EL (cell line): ENCODE measurements at places on chromosomes 4 and X.

DNA sequence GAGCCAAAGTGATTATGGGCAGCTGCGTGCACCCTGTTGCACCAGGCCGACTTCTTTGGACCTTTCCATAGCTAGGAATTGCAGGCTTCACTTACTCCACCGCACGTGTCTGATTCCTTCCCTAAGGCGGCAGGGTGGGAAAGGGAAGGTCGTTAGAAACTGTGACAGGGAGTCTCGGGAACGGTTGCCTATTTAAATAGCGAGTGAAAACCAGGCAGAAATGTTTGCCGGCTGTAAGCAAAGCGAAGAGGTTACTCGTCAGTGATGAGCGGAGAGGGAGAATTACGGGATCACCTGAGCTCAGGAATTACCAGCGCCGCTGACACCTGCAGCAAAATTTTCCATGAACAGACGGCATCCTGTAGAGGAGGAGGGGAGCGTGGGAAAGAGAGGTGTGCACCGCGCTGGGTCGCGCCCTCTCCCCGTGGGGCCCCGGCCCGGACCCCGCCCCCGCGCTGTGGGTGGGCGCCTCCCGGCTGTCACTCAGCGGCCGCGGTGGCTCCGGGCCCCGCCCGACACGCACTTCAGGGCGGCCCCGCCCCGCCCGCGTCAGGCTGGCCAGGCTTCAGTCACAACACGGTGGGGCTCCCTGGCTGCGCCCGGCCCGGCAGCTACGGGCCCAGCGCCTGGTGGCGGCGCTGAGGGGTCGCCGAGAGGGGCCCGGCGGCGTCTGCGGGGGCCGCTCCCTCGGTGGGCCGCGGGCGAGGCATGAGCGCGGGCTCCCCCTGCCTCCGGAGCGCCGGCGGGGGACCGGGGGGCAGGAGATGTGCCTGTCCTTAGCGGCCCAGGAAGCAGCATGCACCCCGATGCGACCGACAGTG lies at the start of gene SNX25:
TSS of gene SNX25 (plus strand) at position 568 of the 821 bp plus-strand sequence. CDS start at position 797, 229 bp downstream.
- peak; percentile 80 for DNase-seq

DNA sequence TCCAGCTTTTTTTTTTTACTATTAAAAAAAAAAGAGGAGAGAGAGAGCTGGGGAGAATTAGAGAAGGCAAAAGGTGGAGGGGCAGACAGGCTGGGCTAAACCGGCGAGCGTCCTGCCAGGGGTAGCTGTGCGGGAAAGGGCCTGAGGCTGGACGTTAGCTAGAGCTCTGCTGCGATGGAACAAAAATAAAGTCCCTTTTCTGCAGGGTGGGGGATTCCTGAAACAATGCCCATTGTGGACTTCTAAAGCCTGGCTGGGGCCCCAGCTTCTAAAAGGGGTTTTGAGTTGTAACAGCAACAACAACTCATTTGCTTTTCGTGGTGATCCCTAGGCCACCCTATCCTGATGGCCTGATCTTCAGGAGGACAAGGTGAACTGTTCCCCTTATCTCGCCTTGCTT lies 311.7 kb downstream of the FBXW7 start:
- no peak for DNase-seq

DNA sequence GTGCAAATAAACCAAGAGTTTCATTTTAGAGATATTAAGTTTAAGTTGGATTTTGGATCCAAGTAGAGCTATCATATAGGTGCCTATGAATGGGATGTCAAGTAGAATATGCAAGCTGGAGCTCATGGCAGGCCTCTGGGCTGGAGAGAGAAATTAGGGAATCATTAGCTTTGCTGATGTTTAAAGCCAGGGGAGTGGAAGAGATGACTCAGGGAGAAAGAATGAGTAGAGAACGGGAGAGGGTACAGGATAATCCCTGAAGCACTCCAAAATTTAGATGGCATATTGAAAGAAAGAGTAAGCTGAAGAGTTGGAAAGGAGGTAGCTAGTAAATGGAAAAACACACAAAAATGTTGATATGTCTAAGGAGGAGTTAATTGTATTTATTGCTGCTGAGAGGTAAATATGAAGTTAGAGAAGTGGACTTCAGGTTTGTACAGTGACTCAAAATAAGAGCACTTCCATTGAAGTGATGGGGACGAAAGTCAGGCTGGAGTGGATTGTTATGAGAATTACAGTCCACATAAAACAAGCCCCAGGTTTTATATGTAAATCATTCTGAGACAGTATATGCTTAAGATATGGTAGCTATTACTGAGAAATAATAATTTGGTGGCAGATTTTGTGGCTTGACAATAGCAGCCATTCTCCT lies 72.5 kb upstream of the GRXCR1 start:
- DNase-seq, result no peak

DNA sequence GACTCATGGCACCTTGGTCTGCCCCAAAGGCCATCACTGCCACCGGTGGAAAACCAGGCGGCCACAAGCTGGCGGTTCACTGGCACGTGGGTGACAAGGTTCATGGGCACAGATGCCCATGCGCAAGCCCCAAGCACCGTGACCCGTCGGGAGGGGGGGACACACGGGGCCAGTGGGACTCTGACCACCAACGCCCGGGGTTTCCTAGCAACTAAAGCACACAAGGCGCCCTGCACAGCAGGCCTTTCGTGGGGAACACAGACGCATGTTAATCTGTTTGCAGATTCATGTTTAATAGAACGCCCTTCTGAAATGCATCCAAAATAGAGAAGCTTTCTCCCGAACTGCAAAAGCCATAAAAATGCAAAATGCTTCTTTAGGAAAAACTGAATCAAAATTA lies 43.9 kb downstream of the FAM53A start:
- no peak for DNase-seq

GRCh38 chrX:11609109-11609508 lies 56.6 kb downstream of the ARHGAP6 start:
- DNase-seq, result no peak

- DNase-seq, result no peak
These were observed 386.5 kb downstream of the GPAT3 start for GRCh38 chr4:83922402-83922801.

- DNase-seq, result no peak
These were observed 34.0 kb downstream of the PPP2R3B start for GRCh38 chrX:352582-353314.

- DNase-seq, result peak; percentile 29
These were observed 108.3 kb upstream of the CAMK2D start for GRCh38 chr4:113869743-113870375.

DNA sequence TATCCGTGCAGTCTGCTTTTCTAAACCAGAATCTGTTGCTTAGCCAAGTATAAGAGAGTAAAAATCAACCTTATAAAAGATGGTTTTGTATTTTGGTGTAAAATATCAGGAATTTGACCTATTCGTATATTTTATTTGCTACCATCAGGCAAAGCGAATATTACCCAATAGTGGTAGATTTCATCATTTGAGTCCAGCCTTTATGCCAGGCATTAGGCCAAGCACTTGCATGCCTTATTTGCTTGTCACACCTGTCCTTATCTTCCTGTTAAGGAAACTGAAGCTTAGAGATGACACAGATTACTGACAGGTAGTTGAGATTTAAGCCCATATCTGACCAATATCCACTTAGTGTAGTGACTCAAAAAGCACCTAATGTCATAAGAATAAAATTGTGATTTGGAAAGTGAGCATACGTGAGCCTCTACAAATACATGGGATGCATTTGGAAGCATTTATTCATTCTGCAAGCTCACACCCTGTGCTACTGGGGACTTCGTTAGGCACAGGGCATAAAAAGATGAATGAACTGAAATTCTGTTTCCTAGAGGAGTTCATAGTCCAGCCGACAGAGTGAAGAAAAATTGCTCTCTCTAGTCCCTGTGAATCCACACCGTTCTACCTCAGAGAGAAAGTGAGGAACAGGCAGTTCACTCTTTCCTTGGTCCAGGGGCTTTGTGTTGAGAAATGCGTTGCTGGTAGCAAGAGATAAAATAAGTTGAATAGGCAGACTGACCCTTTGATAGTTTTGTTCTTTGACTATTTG lies 2.3 kb upstream of the RNF212 start:
- DNase-seq, result no peak

DNA sequence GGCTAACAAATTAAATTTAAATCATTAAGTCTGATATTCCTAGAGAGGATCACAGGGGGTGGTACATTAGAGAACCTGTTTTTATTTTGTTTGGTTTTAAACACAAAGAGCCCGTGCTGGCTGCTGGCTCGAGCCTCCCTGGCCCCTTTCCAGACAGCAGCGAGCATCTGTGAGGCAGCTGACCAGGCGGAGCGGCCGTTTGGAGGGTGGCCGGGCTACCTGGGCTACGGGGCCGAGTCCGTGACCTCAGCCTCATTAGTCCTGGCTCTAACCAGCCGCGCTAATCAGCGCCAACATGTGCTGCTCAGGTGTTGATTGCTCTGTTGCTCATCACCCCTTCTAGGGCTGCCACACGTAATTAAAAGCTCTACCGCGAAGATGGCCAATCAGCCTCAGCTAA lies 35.3 kb downstream of the DCTD start:
- no peak for DNase-seq

DNA sequence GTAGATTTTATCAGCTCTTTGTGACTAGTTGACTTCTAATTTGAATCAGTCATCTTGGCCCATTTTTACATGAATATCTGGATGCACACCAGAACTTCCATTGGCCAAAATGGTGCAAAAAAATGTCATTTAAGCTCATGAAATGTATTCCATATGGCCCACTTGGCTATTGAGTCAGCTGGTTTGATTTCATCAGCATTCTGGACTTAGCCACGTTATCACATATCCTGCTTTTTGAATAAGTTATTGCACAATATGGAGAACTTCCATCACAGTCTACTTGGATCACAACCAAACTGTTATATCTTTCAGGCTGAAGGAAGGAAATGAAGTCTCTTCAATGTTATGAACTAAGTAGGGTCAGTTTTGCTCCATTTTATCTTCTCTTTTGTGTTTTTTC lies 640.6 kb downstream of the PCDH7 start:
- no peak for DNase-seq

DNA sequence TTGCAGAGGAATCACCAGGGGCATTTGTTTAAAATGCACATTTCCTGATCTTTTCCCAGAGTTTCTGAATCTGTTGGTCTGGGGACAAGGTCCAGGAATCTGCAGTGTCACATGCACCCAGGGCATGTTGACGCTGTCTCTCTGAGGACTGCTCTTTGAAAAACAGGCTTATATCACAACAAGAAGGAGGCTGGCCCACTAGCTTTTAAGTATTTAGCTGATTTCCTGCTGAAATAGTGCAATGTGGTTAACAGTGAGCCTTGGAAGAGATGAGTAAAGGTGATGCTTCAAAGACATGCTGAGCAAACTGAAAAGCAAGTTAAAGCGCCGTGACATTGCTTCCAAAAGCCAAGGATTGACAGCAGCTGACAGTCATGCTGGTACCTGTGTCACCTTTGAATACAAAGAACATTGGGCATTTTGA lies 18.6 kb upstream of the SEPSECS start:
- DNase-seq, result no peak

GRCh38 chr4:2865196-2865780 lies 21.6 kb downstream of the ADD1 start:
- DNase-seq, result no peak

GRCh38 chr4:170038769-170039168 lies 12.6 kb upstream of the MFAP3L start:
- DNase-seq, result no peak

DNA sequence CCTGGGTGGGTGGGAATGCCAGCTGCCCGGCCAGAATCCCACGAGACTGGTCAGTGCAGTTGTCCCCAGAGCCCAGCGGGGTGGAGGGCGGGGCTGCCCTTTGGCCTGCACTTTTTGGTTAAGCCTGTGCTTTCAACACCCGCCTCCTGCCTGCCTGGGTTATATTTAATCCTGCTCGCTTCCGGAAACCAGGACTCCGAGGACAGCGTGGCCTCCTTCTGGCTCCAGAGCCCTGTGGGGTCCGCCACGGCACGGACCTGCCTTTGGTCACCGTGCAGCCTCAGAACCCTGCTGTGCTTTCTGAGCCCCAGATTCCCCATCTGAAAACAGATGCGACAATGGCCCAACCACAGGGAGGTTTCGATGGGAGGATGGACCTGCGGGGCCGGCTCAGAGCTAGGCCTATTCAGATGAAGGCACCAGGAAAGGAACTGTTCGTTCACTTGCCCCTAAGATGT lies 29.4 kb upstream of the KIAA0232 start:
- no peak for DNase-seq

GRCh38 chr4:129545599-129546278 lies 449.8 kb downstream of the C4orf33 start:
- DNase-seq, result peak; percentile 7

- no peak for DNase-seq
These were observed 49.0 kb downstream of the HTRA3 start for GRCh38 chr4:8318509-8318908.

GRCh38 chr4:20381005-20381404 lies 129.3 kb downstream of the SLIT2 start:
- no peak for DNase-seq

- peak; percentile 52 for DNase-seq
These were observed 482 bp upstream of the CDS1 start for GRCh38 chr4:84582302-84582987.

- peak; percentile 41 for DNase-seq
These were observed 22.8 kb downstream of the PDLIM3 start for GRCh38 chr4:185512516-185512915.

- DNase-seq, result no peak
These were observed 28.2 kb downstream of the SULT1E1 start for GRCh38 chr4:69831646-69832325.

GRCh38 chrX:54641530-54641929 lies 111.5 kb downstream of the GNL3L start:
- no peak for DNase-seq

DNA sequence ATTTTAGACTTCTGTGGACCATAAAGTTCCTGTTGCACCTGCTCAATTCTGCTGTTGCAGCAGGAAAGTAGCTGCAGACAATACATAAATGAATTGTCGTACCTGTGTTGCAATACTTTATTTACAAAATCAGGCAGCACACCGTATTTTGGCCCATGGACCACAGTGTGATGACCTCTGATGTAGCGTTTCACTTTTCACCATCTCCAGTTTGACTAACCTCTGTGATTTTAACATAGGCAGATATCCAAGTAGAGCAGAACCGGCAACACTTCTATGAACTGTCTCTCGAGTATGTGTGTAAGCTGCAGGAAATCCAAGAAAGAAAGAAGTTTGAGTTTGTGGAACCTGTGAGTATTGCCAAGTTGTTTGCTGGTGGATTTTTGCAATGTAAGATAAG lies 132.7 kb downstream of the ARHGAP10 start:
- DNase-seq, result no peak

DNA sequence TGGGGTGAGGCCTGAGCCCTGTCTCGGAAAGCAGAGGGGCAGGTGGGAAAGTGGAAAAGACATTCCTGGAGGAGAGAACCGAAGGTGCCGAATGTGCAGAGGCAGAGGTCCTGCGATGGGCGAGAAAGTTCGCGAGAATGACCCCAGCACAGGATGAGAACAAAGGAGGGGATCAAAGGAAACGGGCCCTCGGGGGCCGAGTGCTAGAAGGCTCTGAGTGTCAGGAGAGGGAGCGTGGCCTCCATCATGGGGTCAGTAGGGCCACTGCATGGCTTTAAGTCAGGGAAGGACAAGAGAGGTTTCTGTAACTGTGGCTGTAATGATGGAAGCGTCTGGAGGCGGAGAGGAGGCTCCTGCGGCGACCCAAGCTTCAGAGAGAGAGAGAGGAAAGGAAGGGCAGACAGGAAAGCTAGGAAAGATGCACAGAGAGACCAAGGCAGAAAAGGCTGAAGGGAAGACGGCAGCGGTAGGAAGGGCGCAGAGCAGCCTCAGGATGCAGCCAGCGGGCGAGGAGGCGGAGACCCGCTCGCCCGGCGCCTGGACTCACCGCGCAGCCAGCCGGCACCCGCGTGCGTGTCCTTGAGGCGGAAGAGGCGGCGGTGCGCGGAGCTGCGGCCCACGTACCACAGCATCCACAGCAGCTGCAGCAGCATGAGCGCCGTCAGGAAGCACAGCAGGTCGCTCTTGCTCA lies 669 bp downstream of the OTOP1 start:
- DNase-seq, result peak; percentile 7

GRCh38 chr4:124025000-124025399 lies 628.4 kb downstream of the SPRY1 start:
- no peak for DNase-seq
